Progenitor cell of endocrine pancreas (in vitro differentiated cells): ENCODE measurements at places on chromosomes 7 and 10. TPM values are rescaled to one million over a fixed set of nuclear protein-coding genes. Genes with fewer than 3 reads are reported as not detected.

The ZNF503 gene
- 31.7 and 33.7 TPM in 2 replicates for total RNA-seq

The BMPER gene
- 0.36 and 0.69 TPM in 2 replicates for total RNA-seq

GRCh38 chr10:97683556-97684367 lies 3.3 kb downstream of the AVPI1 start:
- no peaks in the 10 kb centered on the region for H3K36me3 ChIP-seq
- no peak for DNase-seq
- H3K27ac ChIP-seq: peak overlapping the region; percentile 16
- no peak overlapping the region for H3K4me3 ChIP-seq

- DNase-seq: no peak
- peaks cover under 1% of the 10 kb centered on the region for H3K36me3 ChIP-seq
- H3K27ac ChIP-seq: no peak overlapping the region
- H3K4me3 ChIP-seq: no peak overlapping the region
- H3K27me3 ChIP-seq: peaks cover 15% of the 10 kb centered on the region
These were observed 138.8 kb downstream of the ADCYAP1R1 start for GRCh38 chr7:31190906-31191305.

- DNase-seq: no peak
- peaks cover 1% of the 10 kb centered on the region for H3K36me3 ChIP-seq
- no peak overlapping the region for H3K27ac ChIP-seq
- H3K4me3 ChIP-seq: no peak overlapping the region
- H3K4me1 ChIP-seq: peaks cover 9% of the 10 kb centered on the region
These were observed 29.7 kb downstream of the IMMP2L start for GRCh38 chr7:111532625-111533024.

DNA sequence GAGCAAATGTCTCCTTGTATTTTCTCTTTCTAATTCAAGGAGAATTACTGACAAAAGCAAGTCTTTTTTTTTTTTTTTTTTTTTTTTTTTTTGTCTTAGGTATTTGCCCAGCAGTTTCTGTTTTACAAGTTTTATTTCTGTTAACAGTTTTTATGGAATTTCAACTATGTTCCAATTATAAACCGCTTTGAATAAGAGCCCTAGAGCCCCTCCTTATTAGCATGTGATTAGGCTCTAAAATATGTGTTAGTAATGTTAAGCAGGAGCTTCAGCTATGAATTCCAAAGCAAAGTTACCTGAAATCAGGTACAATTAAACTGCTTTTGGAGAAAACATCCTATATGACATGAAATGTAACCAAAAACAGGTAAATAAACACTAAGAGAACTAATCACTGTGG lies 997.0 kb upstream of the POT1 start:
- no peaks in the 10 kb centered on the region for H3K36me3 ChIP-seq
- no peak overlapping the region for H3K4me3 ChIP-seq
- no peak overlapping the region for H3K27ac ChIP-seq
- H3K4me1 ChIP-seq: peaks cover 22% of the 10 kb centered on the region
- H3K27me3 ChIP-seq: peaks cover 17% of the 10 kb centered on the region
- no peak for DNase-seq

GRCh38 chr10:18368273-18368672 lies 228.0 kb downstream of the CACNB2 start:
- no peaks in the 10 kb centered on the region for H3K36me3 ChIP-seq
- H3K4me3 ChIP-seq: no peak overlapping the region
- H3K27ac ChIP-seq: no peak overlapping the region
- DNase-seq: no peak
- H3K27me3 ChIP-seq: no peaks in the 10 kb centered on the region

GRCh38 chr10:66788178-66788987 lies 137.5 kb upstream of the LRRTM3 start:
- no peak overlapping the region for H3K4me3 ChIP-seq
- H3K27me3 ChIP-seq: no peaks in the 10 kb centered on the region
- H3K27ac ChIP-seq: no peak overlapping the region
- DNase-seq: no peak
- no peaks in the 10 kb centered on the region for H3K36me3 ChIP-seq

DNA sequence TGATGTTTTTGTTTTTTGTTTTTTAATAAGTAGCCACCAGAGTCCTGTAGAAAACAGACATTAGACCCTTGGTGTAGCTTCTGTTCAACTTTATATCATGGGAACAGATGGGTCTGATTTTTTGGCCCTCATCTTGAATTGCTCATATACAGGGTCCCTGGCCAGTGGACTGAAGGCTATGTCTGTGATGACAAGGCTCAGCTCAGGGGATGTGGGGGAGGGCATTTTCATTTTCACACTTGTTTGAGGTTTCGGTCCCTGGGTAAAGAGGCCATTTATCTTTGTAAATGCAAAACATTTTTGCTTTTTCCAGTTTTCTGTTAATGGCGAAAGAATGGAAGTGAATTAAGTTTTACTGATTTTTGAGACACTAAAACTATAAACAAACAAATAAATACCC lies 257.6 kb upstream of the PHYHIPL start:
- no peak overlapping the region for H3K27ac ChIP-seq
- H3K36me3 ChIP-seq: no peaks in the 10 kb centered on the region
- H3K4me3 ChIP-seq: no peak overlapping the region
- no peaks in the 10 kb centered on the region for H3K4me1 ChIP-seq

GRCh38 chr7:103132995-103133688 lies 15.8 kb downstream of the NAPEPLD start:
- peaks cover 17% of the 10 kb centered on the region for H3K4me1 ChIP-seq
- no peaks in the 10 kb centered on the region for H3K27me3 ChIP-seq
- H3K4me3 ChIP-seq: no peak overlapping the region
- peaks cover 6% of the 10 kb centered on the region for H3K36me3 ChIP-seq
- no peak overlapping the region for H3K27ac ChIP-seq
- DNase-seq: no peak

DNA sequence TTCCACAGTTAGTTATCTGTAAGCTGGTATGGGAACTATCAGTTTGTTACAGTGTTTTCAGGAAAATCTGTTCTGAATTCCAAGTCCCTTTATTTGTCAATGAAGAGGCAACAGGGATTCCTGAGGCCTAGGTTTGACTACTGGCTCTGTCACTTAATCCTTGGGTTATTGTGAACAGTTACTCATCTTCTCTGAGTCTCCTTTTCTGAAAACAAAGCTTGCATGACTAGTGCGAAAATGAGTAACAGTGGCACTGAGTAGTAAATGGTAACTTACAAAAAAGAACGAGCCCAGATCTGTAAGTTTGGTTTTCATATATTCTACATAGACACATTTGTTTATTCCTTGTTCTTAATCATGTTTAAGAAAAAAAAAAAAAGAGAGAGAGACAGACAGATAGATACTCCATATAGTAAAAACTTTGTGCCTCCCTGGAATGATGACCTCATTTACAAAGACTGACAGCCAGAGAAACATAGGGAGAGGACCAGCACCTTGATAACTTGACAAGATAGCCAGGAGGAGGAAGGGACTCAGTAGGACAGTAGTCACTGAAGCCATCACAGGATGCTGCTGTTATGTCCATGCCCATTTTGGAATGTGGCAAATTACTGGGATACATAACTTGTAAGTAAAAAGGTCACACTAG lies 1.9 kb downstream of the MRPS33 start:
- peaks cover 13% of the 10 kb centered on the region for H3K27me3 ChIP-seq
- H3K36me3 ChIP-seq: peaks cover 7% of the 10 kb centered on the region
- no peak overlapping the region for H3K27ac ChIP-seq

- peaks cover 5% of the 10 kb centered on the region for H3K4me1 ChIP-seq
- no peak for DNase-seq
- no peak overlapping the region for H3K27ac ChIP-seq
- H3K27me3 ChIP-seq: peaks cover 15% of the 10 kb centered on the region
- H3K4me3 ChIP-seq: no peak overlapping the region
These were observed 304.9 kb upstream of the MKI67 start for GRCh38 chr10:128431083-128431482.

- H3K27ac ChIP-seq: no peak overlapping the region
- H3K4me3 ChIP-seq: no peak overlapping the region
- no peaks in the 10 kb centered on the region for H3K27me3 ChIP-seq
- H3K4me1 ChIP-seq: no peaks in the 10 kb centered on the region
- no peak for DNase-seq
These were observed 202.2 kb downstream of the ZEB1 start for GRCh38 chr10:31520986-31521831.
